ENCODE measurements at places on chromosomes 1 and 21.

- DNase-seq, result no peak
Observed at GRCh38 chr1:2193514-2194281, 874 bp downstream of the FAAP20 start.

- peak; percentile 27 for DNase-seq
Observed at GRCh38 chr1:97841338-97841737, 79.5 kb downstream of the DPYD start.

- peak; percentile 39 for DNase-seq
Observed at GRCh38 chr1:234639961-234640360, 30.0 kb upstream of the IRF2BP2 start.

DNA sequence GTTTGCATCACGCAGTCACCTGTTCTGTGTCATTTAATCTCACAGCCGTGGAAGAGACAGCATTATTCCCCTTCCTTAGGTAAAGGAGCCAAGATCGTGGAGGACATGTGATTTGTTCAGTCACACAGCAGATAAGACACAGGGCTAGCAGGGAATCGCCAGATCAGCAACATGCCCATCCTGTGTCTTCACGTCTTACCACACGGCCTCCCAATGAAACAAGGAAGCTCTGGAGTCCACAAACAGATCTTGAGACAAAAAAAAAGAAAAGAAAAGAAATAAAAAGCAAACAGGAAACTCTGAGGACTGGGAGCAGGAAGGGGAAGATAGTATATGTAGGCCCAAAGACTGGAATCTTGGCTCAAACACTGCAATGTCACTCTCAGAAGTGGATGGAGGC, 155.3 kb downstream of the ADSS2 start:
- peak; percentile 91 for DNase-seq

- DNase-seq, result no peak
Observed at GRCh38 chr1:117610036-117610435, 4.2 kb downstream of the TENT5C start.

- no peak for DNase-seq
Observed at GRCh38 chr1:167117225-167117624, 23.4 kb downstream of the STYXL2 start.

DNA sequence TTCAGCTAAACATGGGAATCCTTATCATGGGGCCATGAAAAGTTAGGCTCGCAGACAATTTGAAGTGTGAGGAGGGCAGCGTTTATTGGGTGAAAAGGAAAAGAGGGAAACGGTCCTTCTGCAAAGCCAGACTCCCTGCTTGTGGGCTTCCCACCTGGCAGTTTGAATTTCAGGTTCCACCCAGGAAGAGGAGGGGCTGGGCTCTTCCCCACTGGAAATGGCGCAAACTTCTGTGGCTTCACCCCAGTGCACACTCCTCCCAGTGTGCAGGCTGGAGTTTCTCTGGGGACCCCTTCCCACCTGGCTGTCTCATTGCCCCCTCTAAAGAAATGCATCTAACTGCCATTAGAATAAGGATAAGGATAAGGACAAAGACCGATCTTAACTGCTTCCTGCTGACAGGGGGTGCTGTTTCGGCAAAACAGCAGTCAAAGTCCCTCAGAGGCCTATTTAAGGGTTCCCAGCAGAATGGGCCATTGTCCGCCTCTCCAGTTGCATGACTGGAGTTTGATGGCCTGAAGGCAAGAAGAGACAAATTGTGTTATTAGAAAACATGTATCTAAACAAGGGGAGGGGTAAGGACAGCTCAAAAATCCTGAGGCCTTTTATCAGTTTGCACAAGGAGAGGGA, 20.4 kb downstream of the AIM2 start:
- no peak for DNase-seq

DNA sequence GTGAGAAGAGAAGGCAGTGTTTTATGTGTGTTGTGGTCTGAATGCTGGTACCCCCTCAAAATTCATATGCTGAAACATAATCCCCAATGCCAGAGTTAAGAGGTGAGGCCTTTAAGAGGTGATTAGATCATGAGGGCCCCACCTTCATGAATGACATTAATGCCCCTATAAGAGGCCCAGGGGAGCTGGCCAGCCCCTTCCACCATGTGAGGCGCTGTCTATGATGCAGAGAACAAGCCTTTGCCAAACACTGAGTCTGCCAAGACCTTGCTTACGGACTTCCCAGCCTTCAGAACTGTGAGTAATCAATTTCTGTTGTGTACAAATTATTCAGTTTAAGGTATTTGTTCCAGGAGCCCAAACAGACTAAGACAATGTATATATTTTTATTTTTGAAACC, 20.2 kb downstream of the CAPZB start:
- DNase-seq, result no peak

GRCh38 chr1:235670157-235670776, 20.7 kb upstream of the GNG4 start:
- no peak for DNase-seq

DNA sequence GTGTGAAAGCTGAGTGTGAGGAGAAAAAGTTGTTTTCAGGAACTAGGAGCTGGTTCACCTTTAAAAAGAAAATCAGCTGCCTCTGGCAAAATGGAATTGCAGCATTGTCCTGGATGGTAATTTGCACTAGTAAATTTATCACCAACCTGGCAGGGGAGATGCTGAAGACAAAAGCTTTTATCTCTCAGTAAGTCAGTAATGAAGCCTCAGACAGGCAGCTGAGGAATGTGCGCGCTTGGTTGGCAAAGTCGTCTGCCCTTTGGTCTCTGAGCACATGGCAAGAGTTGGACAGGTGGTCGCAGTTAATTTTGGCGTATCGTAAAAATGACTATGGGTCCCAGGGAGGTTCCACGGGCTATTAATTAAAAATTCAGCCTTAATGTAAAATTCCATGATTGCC, 131.9 kb downstream of the BACH1 start:
- no peak for DNase-seq

Measured in inflammatory macrophage treated with lipopolysaccharide for 1 hour (primary cell).